ENCODE measurements at places on chromosomes 7 and 10.

GRCh38 chr7:99040104-99040958 lies 103.6 kb downstream of the SMURF1 start:
- DNase-seq, result peak; percentile 50

DNA sequence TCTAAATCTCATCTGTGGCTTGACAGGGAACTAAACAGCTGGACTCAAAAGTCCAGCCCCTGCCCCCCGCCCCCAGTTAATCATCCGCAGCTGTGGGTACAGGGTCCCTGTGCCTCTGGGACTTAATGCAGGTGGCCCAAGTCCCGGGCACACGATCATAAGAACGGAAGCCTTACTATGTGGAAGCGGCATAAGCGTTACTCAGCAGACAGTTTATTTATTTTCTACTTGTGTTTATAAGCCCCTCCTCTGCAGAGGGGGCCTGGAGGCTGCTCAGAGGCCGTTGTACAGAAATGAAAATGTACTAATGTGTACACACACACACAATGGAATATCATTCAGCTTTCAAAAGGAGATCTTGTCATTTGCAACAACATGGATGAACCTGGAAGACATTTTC lies 158.0 kb upstream of the TNS3 start:
- no peak for DNase-seq

DNA sequence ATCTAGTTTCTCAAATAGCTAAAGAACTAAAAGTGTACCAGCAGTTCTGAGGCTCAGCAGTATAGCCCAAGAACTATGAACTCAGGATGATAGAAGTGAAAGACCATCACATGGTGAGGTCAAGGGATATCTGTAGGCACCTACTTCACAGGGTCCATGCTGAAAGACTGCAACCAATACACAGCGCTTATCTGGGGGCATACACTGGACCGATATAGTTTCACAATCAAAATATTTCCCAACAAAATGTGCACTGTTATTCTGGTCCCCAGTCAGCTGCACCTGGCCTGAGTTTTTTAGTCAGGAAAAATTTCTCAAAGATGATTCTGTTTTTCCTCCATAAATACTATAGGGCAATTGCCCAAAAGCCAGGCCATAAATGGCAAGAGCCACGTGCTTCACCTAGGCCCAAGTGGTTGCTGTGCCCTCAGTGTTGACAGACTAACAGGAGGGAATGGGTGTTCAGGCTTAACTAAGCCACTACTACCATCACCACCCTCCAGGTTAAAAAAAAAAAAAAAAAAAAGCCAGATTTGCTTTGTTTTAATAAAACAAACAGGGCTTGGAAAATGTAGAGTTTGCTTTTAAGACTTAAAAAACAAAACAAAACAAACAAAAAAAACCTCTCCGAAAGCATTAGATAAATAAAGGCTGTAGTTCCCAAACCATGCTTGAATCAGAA lies 58.5 kb downstream of the OGDH start:
- no peak for DNase-seq

DNA sequence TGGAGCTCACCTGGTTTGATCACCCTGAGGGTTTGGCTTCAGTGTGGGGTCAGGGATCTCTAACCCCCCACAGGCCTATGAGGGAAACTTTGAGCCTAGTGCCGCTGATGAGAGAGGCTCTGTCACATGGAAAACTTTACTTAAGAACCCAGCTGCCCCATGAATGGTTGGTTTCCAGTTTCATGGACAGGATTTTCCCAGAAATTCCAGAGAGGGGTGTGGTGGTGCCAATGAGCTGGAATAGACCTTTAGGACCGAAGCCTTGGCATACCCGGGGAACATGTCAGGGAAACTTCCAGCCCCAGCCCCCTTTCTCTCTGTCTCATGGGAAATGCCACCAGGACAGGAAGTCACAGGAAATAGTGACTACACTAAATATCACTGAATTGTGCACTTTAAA lies 36.9 kb downstream of the AKR1B1 start:
- no peak for DNase-seq

DNA sequence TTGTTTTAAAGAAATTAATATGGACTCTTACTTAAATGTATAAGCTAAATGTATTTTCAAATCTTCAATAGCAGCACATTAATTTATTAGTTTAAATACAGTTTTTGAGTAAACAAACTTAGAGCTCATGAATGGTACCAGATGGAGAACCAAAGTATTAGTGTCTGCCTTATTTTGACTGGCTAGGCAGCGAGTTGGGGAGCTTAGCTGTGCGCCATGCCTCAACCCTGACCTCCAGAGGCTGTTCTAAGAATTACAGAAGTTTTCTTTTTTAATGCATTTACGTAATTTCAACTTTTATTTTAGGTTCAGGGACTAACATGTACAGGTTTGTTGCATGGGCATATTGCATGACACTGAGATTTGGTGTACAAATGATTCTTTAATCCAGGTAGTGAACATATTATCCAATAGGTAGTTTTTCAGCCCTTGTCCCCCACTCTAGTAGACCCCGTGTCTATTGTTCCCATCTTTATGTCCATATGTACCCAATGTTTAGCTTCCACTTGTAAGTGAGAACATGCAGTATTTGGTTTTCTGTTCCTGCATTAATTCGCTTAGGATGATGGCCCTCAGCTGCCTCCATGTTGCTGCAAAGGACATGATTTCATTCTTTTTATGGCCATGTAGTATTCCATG lies 166.8 kb downstream of the IQUB start:
- no peak for DNase-seq

DNA sequence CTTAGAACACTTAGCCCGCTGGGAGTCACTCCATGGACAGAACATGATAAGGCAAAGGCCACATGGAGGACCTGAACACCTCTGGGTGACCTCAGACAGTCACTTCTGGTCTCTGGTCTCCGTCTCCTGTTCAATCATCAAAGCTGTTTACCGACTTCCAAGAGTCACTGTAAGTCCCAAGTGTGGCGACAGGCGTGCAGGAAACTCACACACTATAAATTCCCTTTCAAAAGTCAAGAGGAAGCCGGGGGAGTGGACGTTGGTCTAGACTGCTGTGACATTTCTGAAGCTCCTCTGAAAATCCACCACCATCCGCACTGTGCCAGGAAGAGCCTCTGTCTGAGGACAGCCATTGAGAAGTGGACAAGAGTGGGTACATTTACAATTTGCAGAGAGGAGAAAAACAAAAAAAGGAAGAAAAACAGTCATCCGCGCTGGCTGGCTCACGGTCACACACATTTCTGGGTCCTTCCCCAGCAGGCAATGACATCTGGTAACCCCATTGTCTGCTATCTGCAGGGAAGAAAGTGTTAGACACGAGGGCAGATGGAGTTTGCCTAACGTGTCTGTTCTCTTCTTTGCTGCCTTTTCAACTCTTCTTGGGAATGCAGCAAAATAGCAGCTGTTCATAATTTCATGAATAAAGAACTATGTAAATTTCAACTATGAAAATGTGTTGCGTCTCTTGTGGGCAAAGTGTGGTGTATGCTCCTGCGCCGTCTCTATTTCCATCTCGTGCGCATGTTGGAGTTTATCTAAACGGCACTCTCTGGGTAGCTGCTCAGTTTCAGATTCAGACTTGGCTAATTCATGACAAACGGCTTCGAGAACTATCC lies 32.9 kb upstream of the CUX1 start:
- DNase-seq, result no peak

DNA sequence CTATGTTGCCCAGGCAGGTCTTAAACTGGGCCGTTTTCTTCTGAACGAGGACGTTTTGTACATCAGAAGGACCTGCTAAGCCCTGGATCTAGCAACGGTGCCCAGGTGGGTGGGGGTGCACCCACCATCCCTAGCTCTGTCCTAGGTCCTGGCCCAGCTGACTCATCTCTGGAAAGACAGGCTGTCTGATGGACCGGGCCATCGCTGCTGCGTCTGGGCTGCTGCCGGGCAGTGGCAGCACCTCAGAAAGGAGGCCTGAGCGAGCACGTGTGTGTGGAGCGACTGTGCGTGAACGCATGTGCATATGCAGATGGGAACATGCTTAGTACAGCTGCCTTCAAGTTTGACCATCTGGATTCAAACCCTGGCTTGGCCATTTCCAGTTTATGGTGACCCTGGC lies 7.3 kb upstream of the ELFN1 start:
- no peak for DNase-seq

- no peak for DNase-seq
Observed at GRCh38 chr10:23432639-23433038, 6.2 kb upstream of the OTUD1 start.

- no peak for DNase-seq
Observed at GRCh38 chr10:114359953-114360345, 44.4 kb downstream of the AFAP1L2 start.

DNA sequence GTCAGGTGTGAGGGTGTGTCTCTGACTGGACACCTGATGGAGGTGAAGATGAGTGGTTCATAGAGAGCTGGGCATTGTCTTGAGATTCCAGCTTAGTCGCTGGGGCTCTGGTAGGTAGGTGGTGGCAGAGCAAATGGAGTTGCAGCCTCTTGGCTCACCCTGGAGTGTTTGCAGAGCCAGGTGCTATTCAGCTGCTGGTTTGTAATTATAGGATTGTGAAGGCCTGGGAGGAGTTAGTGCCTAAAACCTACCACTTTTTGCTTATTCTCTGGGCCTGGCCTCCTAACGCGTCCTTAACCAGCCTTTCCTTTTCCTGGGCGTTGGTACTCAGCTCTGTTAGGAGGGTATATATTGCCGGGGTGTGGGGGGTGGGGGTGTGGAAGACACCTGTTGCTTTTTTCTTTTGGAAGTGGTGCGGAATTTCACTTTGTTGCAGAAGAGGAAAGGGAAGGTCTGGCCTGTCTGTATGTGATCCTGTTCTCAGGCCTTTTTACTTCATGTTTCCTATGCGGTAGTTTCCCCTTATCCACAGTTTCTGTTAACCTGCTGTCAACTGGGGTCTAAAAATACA lies 3.2 kb downstream of the PPRC1 start:
- no peak for DNase-seq

- DNase-seq, result no peak
Observed at GRCh38 chr10:55158633-55159032, 357.6 kb upstream of the PCDH15 start.

- no peak for DNase-seq
Observed at GRCh38 chr7:51349820-51350545, 33.4 kb upstream of the COBL start.

All from activated naive CD4-positive, alpha-beta T cell treated with anti-CD3 and anti-CD28 coated beads, Interleukin-2, amount 50 U/mL, for 16 hours (primary cell).